ENCODE measurements at places on chromosomes 4 and X.

- peaks cover 3% of the 10 kb centered on the region for H3K27me3 ChIP-seq
- H3K27ac ChIP-seq = no peak overlapping the region
- DNase-seq = no peak
- no peaks in the 10 kb centered on the region for H3K4me1 ChIP-seq
Observed at GRCh38 chrX:139971394-139971749, 6.1 kb upstream of the CXorf66 start.

GRCh38 chr4:76779740-76780459, 118.0 kb downstream of the SOWAHB start:
- H3K27me3 ChIP-seq = no peaks in the 10 kb centered on the region
- no peak overlapping the region for H3K4me3 ChIP-seq
- peak overlapping the region; percentile 61 for H3K27ac ChIP-seq
- DNase-seq = no peak
- peaks cover 49% of the 10 kb centered on the region for H3K4me1 ChIP-seq
- H3K36me3 ChIP-seq = peaks cover 37% of the 10 kb centered on the region

- H3K36me3 ChIP-seq = no peaks in the 10 kb centered on the region
- DNase-seq = no peak
- H3K4me3 ChIP-seq = peak overlapping the region; percentile 79
- H3K27me3 ChIP-seq = peaks cover 21% of the 10 kb centered on the region
- peak overlapping the region; percentile 45 for H3K27ac ChIP-seq
Observed at GRCh38 chrX:16946971-16947562, 609 bp downstream of the REPS2 start.

- no peak for DNase-seq
- peaks cover 3% of the 10 kb centered on the region for H3K27me3 ChIP-seq
- no peak overlapping the region for H3K4me3 ChIP-seq
- no peaks in the 10 kb centered on the region for H3K4me1 ChIP-seq
Observed at GRCh38 chrX:111254896-111255693, 15.2 kb downstream of the CAPN6 start.

Measured in chondrocyte (in vitro differentiated cells).